Choroid plexus epithelial cell (primary cell): ENCODE measurements at places on chromosomes 7 and 10.
A peak's percentile ranks its signal among the peaks of the same experiment; 100 is the strongest.

GRCh38 chr10:5560817-5561703 is 36.3 kb downstream of the CALML3 start:
- DNase-seq = no peak

- DNase-seq = no peak
Observed at GRCh38 chr10:7423521-7423920, 12.7 kb upstream of the SFMBT2 start.

DNA sequence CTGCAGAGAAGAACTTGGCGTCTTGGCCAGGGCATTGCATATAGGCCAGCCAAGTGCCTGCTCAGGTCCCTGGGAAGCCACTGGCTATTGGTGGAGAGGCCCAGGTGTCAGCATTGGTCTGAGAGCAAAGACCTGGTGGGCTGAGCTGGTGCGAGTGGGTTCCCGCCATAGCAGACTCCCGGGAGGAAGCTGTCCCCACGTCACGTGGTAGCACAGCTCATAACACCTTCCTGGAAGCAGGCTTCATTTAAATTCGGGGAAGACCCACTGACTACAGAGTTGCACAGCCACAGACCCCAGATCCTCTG is 130.5 kb downstream of the WDR37 start:
- DNase-seq = no peak

GRCh38 chr7:152367170-152367569 is 68.6 kb downstream of the KMT2C start:
- DNase-seq = no peak

- peak; percentile 85 for DNase-seq
Observed at GRCh38 chr10:119441151-119441821, 101.2 kb downstream of the RGS10 start.

DNA sequence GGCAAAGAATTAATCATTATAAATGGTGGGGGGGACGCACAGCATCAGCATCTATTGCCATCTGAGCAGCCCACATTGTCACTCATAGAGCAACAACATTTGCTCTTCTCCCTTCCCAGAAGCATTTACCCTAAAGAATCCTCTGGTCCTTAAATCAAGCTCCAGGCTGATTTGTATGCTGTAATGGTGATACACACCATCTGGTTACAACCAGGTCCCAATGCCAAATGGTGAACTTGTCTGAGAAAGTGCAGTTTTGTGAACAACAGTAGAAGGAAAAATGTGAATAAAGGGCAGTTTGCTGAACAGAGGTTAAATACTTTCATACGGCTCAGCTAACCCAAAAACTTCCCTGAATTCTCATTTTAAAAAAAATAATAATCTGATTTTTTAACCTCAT is 38.8 kb upstream of the TCF7L2 start:
- peak; percentile 29 for DNase-seq

- peak; percentile 36 for DNase-seq
Observed at GRCh38 chr7:150937848-150938561, 40.1 kb downstream of the KCNH2 start.

- peak; percentile 38 for DNase-seq
Observed at GRCh38 chr7:142548978-142549377, 200.3 kb upstream of the PRSS1 start.

DNA sequence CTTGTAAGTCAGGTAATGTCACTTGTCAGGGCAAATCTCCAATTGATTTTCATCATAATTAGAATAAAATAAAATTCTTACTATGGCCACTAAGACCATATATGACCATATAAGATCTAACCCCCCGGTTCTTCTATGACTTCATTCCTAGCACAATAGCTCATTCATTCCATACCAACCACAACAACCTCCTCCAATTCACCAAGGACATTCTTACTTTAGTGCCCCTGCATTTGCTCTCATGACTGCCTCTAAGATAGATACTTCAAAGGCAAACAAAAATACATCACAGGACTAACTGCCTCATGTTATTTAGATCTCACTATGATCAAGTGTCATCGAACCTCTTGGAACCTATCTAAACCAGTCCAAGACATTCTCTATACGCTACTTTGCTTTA is 90.8 kb downstream of the SNX13 start:
- peak; percentile 76 for DNase-seq

DNA sequence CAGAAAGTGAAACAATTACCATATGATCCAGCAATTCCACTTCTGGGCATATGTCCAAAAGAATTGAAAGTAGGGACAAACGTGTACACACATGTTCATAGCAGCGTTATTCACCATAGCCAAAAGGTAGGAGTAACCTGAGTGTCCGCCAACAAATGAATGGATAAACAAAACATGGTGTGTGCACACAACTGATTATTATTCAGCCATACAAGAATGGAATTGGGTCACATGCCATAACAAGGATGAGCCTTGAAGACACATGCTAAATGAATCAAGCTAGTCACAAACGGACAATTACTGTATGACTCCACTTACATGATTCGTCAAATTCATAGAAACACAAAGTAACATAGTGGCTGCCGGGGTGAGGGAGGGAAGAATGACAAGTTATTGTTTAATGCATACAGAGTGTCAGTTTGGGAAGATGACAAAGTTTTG is 4.1 kb upstream of the OIT3 start:
- DNase-seq = peak; percentile 47

DNA sequence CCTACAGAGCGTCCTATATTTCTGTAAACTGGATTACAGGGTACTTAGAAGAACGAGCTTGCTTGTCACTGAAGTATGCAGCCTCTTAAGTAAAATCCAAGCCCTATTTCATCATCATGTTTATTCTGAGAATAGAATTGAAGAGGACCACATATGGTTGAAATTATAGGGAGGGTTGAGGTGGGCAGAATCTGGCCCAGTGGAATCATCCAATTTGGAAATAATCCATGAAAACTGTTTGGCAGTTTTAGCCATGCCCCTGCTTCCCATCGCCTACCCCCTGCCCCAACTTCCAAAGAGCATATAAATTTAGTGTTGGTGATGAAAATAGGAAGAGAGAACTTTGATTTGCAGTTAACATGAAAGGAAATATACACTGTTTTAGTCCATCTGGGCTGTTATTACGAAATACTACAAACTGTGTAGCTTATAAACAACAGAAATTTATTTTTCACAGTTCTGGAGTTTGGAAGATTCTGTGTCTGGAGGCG is 150.4 kb downstream of the PRKG1 start:
- DNase-seq = peak; percentile 77

DNA sequence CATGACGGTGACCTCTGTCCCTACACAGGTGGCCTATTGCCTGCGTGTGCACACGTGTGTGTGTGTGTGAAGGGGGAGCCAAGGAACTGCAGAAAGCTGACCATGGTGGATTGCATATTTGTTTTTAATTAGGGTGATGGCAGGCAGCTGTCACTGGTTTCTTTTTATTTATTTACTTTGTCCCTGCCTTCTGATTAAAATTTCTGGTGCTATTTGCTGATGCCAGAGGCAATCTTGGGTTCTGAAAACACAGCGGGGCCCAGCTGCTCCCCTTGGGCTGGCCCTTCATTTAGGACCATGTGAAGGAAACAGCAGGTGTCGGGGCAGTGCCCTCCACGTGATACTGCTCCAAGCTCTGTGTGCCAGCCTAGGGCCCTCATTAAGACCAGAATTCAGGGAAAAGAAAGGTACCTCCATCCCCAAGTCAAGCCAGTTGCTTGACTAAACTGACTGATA is 71.3 kb upstream of the PODXL start:
- no peak for DNase-seq
